ENCODE measurements at places on chromosomes 3 and 15.

DNA sequence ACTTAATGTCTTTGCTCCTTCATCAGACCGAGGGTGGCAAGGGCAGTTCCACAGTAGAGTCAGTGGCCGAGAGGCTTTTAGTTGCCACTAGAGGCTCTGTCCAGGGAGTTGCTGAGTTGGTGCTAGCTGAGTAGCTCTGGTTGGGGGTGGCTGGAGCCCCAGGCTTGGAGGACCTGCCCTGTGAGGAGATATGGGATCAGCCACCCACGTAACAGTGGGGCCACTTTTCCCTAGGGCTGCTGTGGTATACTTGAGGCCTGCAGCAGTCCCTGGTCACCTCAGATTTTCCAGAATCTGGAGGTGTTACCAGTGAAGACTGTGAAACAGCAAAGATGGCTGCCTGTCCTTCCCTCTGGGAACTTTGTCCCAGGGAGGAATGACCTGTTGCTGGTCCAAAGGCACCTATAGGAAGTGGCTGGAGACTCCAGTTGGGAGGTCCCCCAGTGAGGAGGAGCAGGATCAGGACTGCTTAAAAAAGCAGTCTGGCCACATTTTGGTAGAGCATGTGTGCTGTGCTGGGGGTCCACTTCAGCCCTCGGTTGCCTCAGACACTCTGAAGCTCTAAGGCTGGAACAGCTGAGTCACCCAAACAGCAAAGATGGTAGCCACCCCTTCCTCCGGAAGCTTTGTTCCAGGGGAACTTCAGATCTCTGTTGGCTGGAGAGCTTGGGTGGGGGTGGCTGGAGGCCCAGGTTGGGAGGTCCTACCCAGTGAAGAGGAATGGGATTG is 72.9 kb downstream of the AKAP13 start:
- DNase-seq = no peak

- no peak for DNase-seq
Observed at GRCh38 chr3:164332831-164333802, 745.2 kb downstream of the SI start.

- no peak for DNase-seq
Observed at GRCh38 chr3:58029842-58030584, 21.8 kb downstream of the FLNB start.

DNA sequence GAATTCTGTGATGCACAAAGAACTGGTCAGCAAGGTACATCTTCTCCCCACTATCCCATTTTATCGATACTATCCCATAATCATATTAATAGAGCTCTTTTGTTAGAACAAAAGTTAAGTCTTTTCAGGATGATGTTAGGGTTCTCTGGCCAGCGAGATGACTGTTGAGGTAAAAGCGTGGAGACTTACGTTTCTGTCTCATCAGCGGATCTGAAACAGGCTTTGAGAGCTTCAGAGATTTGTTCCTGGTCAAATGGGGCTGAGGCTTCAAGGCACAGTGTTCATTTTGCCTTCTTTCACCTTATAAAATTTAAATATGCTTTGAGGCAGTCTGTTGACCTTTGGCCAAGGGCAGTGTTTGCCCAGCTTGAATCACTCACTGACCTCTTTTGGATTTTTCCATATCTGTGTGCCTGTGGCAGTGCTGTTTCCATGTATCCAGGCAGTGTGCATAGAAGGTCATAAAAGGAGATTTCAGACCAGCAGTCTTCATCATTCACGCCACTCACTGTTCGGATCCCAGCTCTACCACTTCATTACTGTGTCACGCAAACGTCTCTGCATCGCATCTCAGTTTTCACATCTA is 3.1 kb downstream of the ADAMTSL3 start:
- no peak for DNase-seq

GRCh38 chr3:45060165-45060892 is 34.2 kb downstream of the CLEC3B start:
- DNase-seq = no peak

GRCh38 chr3:73657186-73657585 is 32.4 kb upstream of the PDZRN3 start:
- no peak for DNase-seq

DNA sequence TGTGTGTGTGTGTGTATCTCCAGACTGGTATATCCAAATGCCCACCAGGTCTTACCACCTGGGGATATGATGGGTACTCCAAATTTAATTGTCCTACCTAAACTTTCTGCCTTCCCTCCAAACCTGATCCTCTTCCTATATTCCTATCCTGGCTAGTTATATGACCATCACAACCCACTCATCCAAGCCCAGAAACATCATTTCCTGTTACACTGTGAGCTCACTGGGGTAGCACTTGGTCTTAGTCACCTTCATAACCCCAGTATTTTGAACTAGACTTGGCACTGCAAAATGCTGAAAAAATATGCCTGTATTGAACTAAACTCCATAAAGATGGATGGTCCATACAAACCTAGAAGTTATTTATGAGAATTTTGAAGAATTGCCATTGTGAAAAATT is 178.8 kb upstream of the EIF1B start:
- DNase-seq = no peak

- no peak for DNase-seq
Observed at GRCh38 chr3:159627634-159628033, 361.0 kb upstream of the IL12A start.

- no peak for DNase-seq
Observed at GRCh38 chr3:123870033-123870432, 14.1 kb downstream of the MYLK start.

DNA sequence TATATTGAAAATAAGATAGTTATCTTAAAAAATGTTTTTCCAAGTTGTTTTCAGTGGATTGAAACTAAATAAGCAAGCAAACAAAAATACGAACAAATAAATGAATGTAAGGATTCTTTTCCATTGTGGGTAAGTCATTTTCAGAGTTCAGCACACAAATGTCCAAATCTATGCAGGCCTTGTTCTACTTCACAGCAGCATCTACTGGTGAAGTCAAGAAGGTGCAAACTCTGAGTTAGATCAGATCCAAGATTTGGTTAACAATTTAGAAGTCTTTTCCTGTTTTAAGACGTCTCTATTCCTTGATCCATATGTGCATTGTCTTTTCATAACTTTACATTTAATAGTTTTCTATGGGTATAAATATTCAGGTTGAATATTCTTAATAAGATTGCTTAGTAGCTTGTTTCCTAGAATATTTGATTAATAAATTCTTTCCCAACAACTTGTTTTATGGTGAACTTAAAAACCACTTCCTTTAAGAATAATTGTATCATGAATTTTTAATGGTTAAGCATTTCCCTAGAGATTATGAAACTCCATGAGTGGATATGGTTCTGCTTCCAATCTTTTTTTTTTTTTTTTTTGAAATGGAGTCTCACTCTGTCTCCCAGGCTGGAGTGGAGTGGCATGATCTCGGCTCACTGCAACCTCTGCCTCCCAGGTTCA is 10.5 kb downstream of the PTX3 start:
- DNase-seq = no peak

DNA sequence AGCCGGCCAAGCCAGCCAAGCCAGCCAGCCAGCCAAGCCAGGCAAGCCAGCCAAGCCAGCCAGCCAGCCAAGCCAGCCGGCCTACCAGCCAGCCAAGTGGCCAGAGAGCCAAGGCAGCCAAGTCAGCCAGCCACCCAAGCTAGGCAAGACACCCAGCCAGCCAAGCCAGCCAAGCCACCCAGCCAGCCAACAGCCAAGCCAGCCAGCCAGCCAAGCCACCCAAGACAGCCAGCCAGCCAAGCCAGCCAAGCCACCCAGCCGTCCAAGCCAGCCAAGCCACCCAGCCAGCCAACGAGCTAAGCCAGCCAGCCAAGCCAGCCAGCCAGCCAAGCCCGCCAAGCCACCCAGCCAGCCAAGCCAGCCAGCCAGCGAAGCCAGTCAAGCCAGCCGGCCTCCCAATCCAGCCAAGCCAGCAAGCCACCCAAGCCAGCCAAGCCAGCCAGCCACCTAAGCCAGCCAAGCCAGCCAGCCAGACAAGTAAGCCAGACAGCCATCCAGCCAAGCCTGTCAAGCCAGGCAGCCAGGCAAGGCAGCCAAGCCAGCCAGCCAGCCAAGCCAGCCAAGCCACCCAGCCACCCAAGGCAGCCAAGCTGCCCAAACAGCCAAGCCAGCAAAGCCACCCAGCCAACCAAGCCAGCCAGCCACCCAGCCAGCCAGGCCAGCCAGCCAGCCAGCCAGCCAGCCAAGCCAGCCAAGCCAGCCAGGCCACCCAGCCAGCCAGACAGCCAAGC is 200.5 kb downstream of the GOLGA6L6 start:
- DNase-seq = peak; percentile 46

DNA sequence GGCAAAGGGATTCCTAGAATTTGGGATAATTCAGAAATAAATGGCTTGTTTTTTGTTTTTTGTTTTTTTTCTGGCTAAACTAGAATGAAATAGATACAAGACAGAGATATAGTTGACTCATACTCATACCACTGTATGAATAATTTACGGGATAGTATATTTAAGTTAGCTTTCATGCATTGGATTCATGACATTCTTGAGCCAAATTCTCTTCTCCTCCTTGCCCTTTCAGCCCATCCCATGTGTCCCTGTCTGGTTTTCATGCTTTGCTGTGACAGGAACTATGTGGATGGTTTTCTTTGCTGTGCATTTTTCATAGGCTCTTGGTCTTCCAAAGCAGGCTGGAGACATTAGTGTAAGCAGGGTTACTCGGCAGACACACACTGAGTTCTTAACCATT is 66.6 kb upstream of the UMPS start:
- DNase-seq = no peak

- DNase-seq = no peak
Observed at GRCh38 chr15:31261266-31262142, 65.1 kb upstream of the KLF13 start.

- DNase-seq = no peak
Observed at GRCh38 chr3:32499585-32499984, 3.1 kb downstream of the CMTM6 start.

DNA sequence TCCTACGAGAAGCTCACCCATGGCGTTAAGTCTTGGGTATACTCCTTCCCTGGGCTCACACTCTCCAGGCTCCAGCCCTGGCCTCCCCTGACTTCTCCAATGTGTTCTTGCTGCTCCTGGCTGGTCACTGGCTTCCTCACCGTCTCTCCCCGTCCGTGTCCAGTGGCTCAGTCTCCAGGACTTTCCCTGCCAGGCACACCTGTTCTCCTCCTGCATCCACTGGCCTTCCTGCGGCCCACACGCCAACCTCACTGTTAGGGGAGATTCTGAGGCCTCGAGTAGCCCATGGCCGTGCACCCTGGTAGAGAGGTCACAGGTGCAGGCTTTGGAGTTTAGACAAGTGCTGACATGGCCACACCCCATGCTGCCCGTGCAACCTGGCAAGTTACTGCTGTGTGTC is 91.9 kb upstream of the SNRPA1 start:
- no peak for DNase-seq

GRCh38 chr15:74795966-74796625 is 14.2 kb downstream of the CSK start:
- DNase-seq = peak; percentile 59

DNA sequence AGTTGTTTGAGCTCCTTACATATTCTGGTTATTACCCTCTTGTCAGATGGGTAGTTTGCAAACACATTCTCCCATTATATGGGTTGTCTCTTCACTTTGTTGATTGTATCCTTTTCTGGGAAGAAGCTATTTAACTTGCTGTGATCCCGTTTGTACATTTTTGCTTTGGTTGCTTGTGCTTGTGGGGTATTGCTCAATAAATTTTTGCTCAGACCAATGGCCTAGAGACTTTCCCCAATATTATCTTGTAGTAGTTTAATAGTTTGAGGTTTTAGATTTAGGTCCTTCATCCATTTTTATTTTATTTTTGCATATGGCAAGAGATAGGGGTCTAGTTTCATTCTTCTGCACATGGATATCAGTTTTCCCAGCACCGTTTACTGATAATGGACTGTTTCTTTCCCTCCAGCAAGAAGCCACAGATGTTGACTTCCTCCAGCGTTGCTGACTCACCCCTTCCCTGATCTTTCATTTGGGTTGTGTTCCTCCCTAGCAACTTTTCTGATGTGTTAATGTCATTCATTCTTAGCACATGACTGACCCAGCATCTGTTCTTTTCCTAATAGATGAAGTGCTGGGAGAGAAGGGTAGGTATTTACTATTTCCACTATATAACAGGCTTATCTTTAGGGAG is 166.7 kb upstream of the SGO1 start:
- DNase-seq = no peak

DNA sequence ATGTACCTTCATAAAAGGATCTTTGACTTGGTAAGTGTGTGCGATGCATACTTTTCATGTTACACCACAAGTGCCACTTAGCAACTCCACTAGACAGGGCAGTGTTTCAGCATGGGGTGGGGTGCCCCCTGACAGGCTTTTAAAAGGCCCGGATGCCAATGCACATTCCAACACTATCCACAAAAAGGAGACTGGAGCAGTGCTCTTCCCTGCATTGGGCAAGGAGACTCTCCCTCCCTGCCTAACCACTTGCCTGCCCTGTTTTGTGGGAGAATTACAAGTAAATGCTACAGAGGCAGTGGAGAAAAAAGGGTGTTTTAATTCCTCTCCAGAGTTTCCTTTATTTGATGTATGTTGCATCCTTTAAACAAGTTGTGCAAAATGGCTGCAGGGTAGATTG is 1.7 kb upstream of the RARB start:
- DNase-seq = no peak

GRCh38 chr15:88303395-88303794 is 46.9 kb upstream of the NTRK3 start:
- no peak for DNase-seq

DNA sequence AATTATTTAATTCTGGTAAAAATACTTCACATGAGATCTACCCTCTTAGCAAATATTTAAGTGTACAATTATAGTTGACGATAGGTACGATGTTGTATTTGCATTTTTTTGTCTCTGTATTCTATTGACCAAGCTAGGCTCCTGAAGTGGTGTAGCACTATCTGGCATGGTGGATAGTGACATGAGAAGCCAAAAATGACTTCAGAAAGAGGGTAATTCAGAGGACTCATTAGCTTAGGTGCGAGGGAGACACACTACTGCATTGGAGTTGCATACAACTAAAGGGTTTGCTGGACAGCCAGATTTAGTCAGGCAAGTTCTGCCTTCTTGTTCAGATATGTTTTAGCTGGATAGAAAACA is 50.6 kb downstream of the KBTBD8 start:
- no peak for DNase-seq

DNA sequence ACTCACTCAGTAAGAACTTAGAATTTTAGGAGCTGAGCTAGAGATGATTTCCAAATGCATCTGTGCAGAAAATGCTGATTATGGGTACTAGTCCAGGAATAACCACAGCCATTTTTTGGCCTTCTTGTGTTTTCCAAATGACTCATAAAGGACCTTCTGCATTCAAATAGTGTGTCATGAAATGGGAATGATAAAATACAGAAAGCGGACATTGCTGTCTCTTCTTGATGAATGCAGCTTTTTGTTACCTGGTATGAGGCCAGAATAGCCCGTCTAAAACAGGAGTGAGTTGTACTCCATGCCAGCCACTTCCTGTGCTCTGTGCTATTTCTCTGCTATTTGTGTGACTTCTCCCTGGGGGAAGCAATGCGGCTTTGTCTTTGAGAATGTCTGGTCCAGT is 20.5 kb upstream of the FRMD5 start:
- DNase-seq = no peak

GRCh38 chr15:33454996-33455395 is 144.2 kb downstream of the RYR3 start:
- DNase-seq = no peak

DNA sequence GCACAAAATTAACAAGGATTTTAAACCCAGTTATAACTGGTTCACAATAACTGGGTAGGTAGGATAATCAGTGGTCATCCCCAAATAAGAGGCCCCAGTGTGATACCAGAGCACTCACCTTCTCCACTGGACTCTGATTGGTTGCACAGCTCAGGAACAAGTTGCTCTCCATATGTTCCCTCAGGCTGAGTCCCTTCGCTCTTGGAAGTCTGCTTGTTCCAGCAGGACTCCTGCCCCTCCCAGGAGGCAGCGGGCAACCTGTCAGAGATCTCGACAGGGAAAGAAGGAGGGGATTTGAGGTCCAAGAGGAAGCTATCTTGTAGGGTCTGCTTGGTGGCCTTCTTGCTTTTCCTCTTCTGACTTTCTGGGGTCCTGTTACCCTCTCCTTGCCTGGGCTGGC is 51.6 kb upstream of the HEG1 start:
- no peak for DNase-seq

Measured in activated naive CD8-positive, alpha-beta T cell treated with anti-CD3 and anti-CD28 coated beads, Interleukin-2, amount 50 U/mL, for 24 hours (primary cell).